ENCODE measurements at places on chromosomes 2 and 18.

DNA sequence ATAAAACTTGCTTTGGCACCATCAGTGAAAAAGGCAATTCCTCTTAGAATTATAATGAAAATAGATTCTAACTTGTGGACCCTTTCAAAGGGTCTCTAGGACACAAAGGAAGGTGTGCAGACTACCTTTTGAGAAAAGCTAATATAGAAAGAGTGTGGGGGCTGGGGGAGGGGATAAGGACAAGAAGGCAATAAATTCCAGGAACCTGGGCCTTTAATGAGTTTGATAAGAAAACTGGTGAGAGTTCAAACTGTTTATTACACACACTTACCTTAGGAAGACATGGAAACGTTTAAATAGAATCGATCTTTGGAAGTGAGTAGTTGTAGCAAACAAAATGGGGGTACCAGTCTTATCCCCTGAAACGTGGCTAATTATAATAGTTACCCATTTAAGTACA lies 39.6 kb upstream of the PGAP1 start:
- DNase-seq, result no peak

DNA sequence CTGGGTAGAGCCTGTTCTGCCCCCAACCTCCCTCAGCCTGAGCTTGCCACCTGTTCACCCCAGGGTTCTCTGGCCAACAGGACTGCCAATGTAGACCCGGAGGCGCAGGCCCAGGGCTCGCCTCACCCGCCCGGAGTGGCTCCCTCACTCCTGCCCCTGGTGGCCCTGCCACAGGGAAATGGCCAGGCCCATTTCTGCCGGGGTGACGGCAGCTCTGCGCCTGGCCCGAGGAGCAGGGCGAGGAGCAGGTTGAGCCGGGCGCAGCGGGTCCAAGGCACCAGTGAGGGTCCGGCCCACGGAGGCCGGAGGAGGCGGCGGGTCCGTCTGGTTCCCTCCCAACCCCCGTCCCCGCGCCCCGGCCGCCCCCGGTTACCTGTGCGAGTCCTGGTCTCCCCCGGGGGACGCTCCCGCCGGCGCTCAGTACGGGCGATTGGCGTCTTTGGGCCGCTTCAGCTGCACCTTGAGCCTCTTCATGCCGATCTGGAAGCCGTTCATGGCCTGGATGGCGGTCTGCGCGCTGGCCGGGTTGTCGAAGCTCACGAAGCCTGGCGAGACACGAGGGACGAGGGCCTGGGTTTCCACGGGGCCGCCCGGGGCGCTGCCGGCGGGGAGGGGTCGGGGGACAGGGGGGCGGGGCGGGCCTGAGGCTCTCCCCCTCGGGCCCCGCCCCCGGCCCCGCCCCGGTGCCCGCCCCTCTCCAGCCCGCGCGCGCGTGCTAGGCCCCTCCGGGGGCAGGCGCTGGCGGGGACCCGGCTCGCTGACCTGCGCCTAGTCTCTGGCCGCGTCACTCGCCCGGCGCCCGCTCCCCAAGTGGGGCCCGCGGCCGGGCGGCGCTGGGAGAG lies 312.0 kb downstream of the CELF4 start:
- DNase-seq, result no peak

GRCh38 chr2:241551998-241552737 lies 6.4 kb upstream of the BOK start:
- no peak for DNase-seq

GRCh38 chr2:196586511-196586991 lies 53.0 kb upstream of the CCDC150 start:
- no peak for DNase-seq

- no peak for DNase-seq
Observed at GRCh38 chr2:156562124-156562523, 125.9 kb downstream of the GPD2 start.

DNA sequence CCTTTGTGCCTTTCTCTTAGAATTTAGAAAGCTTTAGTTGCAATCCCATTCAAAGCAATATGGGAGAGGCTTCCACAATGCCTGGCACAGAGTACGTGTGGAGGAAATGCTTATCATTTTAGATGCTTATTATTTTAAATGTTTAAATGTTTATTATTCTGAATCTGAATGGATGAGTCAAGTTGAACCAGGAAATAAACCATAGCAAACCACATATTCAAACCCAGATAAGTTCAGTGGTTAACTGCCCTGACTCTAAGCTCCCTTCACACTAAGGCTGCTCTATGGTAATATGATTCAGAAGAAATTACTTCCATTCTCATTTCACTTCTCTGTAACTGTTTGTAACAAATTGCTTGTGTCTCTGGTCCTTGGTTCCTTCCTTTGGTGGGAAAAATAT lies 5.2 kb upstream of the PPP4R1 start:
- no peak for DNase-seq

GRCh38 chr2:191048073-191048472 lies 34.1 kb upstream of the STAT1 start:
- DNase-seq, result no peak

DNA sequence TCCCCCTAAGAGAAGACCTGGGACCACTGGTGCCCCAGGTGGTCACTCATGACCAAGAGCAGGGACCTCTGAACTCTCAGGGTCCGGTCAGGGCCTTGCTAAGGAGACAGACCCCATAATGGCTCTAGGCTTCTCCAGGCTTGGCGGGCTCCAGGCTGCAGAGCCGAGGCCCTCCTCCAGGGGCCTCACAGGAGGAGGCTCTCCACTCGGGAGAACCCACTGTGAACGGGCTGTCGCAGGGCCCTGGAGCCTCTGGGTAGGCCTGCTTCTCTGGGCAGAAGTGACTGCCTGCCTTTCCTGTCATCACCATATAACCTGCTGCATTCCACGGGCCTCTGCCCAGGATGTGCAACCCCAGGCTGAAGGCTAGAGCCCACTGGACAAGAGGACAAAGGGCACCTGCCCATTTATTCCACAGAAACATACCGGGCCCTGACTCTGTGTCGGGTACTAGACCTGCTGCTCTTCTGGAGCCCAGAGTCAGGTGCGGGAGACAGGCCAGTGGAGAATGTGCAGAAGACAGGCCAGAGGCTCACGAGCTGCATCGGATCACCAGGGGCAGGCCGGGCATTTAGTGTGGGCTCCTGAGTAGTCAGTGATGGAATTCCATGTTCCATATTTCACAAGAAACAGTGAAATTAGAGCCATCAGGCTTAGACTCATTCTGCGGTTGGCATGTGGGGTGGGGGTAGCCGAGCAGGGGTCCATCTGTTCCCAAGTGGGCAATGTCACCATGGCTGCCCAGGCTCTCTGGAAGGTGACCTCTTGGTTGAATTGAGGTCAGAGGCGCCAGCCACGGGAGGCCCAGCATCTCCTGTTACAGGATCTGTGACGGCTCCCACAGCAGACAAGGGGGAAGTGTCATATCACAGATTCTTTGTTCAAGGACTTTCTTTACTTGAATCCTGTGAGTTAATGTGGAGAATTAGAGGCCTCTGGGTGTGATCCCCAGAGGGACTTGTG lies 220.8 kb downstream of the SH3RF3 start:
- no peak for DNase-seq

- DNase-seq, result no peak
Observed at GRCh38 chr2:34229998-34230397, 630.9 kb upstream of the FAM98A start.

DNA sequence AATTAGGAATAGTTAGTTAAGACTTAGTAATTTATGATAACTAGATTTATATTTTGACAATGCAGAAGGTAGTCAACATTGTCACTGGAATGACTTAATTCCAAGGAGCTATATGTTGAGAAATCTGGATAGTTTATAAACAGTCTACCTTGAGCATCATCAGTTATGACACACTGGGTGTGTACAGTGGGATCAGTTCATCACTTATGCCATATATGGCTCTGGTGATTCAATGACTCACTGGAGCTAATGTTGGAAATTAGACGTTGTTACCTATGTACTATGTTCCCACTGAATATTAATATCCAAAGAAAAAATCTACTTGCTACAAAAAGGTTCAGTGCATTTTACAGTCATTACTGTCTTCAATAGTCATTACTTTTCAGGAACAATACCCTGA lies 34.0 kb upstream of the ITPRID2 start:
- no peak for DNase-seq

- no peak for DNase-seq
Observed at GRCh38 chr2:795531-796041, 118.4 kb upstream of the TMEM18 start.

DNA sequence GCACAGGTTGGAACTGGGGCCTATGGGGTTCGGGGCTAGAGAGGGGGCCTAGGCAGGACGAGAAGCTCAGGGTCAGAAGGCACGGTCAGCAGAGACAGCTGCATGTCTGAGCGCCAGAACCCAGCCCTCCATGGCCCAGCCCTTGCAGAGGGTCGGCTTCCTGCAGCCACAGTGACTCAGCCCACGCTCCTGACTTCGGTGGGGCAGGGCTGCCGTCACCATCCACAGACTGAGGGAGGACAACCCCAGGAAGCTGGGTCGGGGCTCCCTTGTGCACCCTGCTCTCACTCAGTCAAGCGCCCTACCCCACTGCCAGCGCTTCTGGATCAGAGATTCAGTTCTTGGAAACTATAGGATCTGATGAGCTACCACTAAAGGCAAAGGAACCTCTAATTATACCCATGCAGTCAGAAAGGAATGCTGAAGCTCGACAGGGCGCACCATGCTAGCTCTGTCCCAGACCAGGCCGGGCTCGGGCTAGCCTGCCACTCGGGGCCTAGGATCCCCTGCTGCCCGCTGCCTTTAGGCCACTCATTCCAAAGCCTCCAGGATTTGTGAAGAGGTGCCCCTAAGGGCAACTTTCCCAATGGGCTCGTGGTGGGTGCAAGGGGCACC lies 3.0 kb downstream of the ACTR1B start:
- no peak for DNase-seq

- no peak for DNase-seq
Observed at GRCh38 chr18:69658103-69658502, 257.4 kb downstream of the DOK6 start.

DNA sequence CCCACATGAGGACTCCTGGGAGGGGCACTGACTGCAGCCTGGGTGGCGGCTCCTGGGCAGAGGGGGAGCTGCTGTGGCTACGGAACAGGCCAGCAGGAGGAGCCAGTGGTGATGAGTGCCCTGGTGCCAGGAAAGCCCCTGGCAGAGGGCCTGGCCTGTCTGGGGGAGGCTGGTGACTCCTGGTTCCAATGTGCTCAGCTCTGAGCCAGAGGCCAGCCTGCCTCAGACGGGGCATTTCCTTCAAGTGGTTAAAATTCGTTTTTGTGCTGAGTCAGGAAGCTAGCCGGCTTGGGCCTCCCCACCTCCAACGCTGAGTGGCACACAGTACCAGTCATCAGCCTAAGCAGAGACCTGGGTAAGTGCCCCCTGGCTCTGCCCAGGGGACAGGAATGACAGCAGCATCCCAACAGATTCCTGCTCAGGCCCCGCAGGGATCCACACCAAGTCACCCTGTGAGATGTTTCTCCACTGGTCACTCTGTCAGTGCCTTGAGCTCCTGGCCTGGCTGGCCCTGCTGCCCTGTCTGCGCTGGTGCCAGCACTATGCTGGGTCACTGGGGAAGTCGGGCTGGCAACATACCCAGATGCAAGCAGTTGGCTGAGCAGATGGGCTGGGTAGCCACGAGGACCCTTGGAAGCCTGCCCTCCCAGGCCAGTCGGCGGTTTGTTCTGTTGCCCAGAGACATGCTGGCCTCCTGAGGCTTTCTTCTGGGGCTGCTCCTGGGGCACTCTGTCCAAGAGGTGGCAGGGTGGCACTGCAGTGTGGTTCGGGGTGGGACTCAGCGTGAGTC lies 7.1 kb upstream of the KLF11 start:
- DNase-seq, result no peak

DNA sequence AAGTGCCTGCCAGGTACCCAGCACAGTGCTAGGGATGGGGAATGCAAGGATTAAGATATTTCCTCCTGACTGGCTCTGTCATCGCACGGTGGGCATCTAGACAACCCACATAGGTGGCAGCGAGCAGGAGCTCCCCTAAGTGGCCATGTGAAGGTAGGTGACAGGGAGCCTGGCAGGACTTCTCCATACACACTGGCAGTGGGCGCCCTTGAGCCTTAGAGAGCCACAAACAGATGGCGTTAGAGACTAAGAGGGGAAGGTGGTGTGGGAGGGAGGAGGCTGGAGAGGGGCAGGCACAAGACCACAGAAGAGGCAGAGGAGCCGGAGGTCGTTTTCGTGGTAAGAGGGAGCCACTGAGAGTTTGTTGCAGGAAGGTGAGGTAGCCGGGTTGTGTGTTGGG lies 15.2 kb downstream of the PRELID3A start:
- DNase-seq, result no peak

DNA sequence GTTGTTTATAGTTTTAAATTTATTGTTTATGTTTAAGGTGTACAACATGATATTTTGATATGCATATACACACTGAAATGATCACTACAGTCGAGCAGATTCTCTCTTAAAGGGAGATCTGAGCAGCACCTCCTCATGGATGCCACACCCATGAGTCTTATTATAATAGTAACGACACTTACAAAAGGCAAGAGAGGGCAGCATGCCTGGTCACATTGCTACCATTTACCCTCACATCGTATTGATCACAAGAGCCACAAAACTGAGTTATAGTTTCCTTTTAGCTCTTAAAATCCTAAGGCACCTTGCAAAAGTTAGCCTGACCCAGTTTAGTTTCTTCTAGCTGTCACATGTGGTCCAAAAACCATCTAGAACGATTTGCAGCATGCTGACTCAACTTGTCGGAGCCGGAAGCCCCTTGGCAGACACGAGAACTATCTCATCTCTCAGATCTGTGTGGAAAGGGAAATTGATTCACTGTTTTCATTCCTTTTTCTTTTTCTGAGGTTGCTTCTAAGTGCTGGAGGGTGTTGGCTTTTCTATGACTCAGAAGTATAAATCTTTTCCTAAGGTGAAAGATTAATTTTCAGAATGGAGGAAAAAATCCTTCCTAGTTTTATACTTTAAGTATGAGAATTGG lies 85.3 kb downstream of the CDC42EP3 start:
- DNase-seq, result peak; percentile 56

GRCh38 chr2:85537600-85538506 lies 1.1 kb upstream of the MAT2A start:
- no peak for DNase-seq

- DNase-seq, result no peak
Observed at GRCh38 chr18:10458691-10459090, 4.3 kb downstream of the APCDD1 start.

- DNase-seq, result no peak
Observed at GRCh38 chr2:69985216-69985615, 23.8 kb upstream of the ASPRV1 start.

DNA sequence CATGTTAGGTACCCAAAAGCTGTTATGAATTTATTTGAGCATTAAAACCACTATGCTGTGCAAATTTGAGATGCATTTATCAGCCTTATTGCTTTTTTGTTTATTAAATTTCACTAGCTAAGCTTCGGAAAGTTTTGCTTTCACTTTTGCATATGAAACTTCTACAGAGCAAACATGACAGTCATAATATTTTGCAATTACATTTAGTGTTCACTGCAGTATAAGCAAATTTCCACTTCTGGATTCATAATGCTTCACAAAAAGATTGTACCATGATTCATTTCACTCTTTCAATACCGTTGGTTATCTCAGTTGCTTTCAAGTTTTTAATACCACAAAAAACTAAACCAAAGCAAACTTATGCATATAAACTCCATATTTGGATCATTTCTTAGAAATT lies 228.7 kb upstream of the SLC8A1 start:
- DNase-seq, result no peak

- DNase-seq, result no peak
Observed at GRCh38 chr2:74746480-74746879, 87.4 kb upstream of the HK2 start.
